Stimulated activated CD8-positive, alpha-beta memory T cell treated with anti-CD3 and anti-CD28 coated beads, Interleukin-7, amount 100 ng/mL, for 24 hours (primary cell): ENCODE measurements at places on chromosomes 1 and 21.

DNA sequence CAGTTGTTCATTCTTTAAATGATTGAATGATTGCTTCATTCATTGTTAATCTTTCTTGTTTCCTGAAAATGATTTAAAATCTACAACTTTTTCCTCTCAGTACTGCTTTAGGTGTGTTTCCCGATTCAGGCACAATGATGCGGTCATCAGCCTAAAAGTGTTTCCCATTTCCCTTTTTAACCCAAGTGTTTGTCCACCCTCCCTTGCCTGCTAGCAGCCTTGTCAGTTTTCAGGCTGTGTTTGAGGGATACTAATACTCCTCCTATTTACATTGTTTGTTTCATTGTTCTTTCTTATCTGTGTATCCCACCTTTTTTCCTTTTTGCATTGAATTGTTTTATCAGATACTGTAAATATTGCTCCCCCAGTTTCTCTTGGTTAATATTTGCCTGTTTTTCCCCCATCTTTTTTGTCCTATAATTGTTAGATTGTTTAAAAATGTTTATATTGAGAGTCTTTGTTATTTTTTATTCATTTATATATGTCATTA is 131.1 kb downstream of the KIAA0319L start:
- no peak for DNase-seq

DNA sequence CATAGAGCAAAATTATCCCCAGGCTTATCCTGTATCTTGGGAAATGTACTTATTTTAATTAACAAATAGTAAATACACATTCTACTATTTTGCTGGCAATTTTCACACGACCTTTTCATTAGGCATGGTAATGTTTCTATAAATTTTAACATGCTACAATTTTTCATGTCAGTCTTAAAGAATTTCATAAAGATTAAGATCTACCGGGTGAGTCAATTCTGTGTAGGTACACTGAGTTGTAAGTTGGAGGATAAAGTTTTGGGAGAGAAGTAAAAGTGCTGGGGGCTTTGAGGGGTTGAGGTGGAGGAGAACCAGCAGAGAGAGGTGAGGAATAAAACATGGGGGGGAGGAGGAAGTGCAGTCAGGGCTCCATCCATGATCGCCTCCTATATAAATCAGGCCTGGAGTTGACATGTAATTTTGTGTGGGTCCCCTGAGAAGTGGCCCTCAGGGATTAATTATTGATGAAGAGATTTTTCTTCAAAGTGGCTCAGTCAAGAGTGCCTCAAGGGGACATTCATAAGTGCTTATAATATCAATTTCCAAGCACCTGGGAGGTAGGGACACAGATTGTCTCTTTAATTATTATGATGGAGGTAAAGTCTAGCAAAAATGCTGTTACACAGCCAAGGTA is 7.2 kb downstream of the DPYD start:
- DNase-seq, result no peak

- no peak for DNase-seq
Measured at GRCh38 chr1:178740924-178741323, 15.9 kb downstream of the RALGPS2 start.

DNA sequence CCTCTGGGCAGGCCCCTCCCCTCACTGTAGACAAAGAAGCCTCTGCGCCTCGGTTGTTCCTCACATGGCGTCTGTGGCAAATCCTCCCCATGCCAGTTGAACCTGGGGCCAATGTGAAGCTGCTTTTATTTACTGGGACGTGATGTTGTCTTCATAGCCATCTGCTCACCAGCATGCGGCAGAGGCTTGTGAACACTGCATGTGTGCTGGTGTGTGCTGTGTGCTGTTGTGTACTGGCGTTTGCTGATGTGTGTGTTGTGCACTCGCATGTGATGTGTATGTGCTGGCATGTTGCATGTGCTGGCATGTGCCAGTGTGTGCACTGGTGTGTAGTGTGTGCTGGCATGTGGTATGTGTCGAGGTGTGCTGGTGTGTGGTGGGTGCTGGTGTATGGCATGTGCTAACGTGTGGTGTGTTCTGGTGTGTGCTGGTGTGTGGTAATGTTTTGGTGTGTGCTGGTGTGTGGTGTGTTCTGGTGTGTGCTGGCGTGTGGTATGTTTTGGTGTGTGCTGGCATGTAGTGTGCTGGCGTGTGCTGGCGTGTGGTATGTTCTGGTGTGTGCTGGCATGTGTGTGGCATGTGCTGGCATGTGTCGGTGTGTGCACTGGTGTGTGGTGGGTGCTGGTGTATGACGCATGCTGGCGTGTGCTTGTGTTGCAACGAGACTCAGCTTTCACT is 37.2 kb upstream of the TRAPPC10 start:
- no peak for DNase-seq

DNA sequence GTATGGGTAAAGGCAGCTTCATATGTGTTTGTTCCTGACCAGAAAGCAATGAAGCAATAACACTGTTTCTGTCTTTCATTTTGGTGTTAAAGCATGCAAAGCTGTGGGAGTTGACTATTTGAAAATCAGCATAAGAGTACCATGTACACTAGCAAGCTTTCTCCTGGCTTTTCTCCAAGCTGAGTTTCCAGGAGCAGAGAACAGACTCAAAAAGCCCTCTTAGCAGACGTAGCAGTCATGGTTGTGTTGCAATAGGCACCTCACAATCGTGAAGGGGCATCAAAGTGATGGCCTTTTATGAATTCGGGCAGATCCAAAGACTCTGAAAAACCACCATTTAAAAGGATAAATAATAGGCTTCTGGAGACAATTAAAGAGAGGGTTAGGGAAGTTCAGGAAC is 159.7 kb downstream of the PTGER3 start:
- no peak for DNase-seq

DNA sequence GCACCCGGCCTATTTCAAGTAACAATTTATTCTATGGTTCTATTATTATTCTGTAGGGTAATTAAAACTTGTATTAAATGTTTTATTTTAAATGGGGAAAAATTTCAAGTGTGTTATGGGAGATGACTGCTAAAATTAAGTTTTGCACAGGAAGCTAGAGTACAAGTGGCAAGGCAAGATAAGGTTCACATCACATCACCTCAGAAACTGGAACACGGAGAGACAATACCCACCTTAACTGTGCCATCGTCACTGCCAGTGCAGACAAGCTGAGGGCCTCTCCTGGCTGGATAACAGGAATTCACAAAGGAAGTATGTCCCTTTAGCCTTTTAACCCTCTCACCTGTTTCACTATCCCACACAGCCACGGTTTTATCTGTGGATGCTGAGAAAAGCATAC is 7.6 kb downstream of the SNRNP40 start:
- no peak for DNase-seq

DNA sequence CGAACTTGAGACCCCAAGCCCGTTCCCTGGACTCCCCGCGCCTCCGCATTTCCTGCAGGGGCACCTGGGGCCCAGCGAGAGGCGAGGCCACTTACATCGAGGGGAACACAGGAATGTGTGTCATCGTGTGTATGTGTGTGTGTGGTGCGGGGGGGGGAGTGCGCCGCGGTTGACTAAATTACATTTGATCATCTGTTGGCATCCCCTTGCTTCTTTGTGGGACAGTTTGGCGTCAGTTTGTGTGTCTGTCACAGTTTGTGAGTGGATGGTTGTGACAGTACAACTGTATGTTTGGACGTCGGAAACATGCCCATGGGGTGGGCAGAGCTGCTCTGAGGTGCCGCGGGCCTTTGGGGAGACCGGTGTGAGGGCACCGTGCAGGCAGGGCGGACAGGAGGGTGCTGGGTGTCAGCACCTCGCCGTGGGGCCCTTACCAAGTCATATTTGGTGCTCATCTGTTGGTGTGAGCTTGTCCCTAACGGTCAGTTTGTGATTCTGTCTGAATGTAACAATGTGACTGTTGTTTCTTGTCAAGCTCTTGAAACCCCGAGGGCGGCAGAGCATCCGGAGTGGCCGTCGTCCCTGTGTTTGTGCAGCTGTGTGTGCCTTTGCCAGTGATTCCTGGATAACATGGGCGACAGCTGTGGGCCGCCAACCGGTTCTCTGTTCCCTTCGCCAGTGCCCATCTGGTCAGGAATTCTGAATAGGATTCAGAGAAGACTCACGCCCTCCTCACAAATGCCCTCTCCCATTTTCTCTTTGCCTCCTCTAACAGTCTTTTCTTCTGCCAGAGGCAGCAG is 899 bp downstream of the OPRD1 start:
- DNase-seq, result no peak

DNA sequence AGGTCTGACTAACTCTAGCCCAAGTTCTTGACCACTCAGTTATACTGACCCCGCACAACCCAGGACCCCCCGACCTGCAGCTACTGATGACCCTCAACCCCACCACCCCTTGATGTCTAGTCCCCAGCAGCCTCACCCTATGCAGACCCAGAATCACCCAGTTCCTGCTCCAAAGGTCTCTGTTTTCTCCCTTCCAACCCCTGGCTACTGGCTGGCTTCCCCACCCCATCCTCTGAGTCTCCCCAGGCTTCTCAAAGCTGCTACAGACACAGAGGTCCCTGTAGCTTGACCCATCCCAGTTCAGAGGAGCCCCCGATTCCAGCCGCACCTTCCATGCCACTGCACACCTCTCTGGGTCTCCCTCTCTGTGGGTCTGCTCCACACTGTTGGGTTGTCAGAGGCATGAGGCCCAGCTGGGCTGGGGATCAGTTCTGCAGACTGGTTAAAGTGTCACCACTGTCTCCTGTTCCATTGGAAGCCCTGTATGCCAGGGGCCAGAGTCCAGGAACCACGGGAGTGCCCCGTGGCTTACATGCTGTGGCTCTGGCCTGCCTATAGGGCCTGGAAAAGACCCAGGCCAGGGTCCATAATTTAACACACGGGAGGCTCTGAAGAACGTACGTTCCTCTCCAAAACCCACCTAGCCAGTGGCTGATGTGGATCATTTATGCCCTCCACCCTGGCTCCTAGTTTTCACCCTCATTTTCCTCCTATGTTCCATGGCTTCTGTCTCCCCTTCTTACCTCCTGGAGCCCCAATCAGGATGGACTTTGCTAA is 497 bp downstream of the PKLR start:
- DNase-seq, result no peak

GRCh38 chr1:170661646-170662411 is 2.1 kb upstream of the PRRX1 start:
- DNase-seq, result no peak

GRCh38 chr1:63975481-63975880 is 201.7 kb downstream of the ROR1 start:
- no peak for DNase-seq

- DNase-seq, result no peak
Measured at GRCh38 chr1:52679498-52679897, 18.6 kb downstream of the COA7 start.

GRCh38 chr1:236800002-236800620 is 5.0 kb downstream of the MTR start:
- DNase-seq, result no peak

GRCh38 chr1:43074244-43074643 is 97.8 kb downstream of the EBNA1BP2 start:
- DNase-seq, result no peak

DNA sequence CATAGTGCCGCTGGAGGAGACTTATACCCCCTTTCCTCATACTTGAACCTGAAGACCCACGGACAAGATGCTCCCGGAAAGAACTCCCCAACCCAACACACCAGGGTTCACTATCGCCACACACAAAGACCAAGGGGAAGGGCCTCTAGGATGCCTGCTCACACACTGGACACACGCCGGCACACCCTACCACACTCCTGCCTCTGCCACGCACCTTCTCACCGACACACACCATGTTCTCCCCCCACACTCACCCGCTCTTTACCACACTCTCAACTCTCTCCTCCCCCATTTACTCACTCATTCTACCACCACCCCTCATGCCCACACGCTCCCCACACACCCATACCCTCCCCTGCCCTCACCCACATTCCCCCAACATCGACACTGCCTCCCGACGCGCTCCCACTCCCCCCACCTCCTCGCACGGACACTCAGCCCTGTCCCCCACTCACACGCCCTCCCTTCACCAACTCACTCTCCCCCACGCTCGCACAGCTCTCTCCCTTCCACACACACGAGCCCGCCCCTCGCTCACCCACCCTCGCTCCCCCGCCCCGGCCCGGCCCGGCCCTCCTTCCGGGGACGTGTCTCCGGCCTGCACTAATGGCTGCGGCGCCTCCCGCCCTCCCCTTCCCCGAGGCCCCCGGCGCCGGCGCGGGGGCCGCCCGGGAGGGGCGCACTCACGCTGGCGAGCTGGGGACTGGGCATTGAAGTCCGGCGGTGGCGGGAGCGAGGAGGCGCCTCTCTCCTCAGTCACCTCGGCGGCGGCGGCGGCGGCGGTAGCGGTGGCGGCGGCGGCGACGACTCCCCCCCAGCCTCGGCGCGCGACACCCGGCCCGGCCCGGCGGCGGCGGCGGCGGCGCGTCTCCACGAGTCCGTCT is 626 bp downstream of the PTP4A2 start:
- peak; percentile 48 for DNase-seq

- no peak for DNase-seq
Measured at GRCh38 chr1:166164995-166165660, 1.7 kb downstream of the FAM78B start.

DNA sequence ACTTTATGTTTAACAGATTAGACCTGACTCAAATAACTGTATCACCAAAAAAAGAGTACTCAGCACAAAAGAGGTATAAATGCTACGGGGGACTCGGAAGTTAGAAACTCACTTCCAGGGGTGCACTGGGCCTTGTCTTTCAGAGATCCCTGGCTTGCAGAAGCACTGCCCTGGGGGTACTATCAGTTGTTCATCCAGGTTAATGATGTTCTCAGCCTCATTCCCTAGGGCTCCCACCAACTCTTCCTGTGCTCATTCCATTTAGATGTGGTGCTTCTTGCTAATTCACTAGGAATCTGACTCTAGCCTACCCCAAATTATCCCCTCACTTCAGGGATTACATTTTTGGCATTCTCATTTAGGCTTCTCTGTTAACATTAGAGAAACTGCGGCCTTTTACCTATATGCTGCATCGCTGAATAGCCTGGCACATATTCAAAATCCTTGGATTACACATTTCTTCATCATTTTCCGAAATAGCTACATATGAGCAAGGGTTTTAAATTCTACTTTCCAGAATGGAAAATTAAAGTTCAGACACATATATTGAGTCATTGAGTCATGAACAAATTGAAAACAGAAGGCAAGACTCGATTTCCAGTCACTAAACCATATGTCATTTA is 338.5 kb downstream of the KCTD3 start:
- no peak for DNase-seq

DNA sequence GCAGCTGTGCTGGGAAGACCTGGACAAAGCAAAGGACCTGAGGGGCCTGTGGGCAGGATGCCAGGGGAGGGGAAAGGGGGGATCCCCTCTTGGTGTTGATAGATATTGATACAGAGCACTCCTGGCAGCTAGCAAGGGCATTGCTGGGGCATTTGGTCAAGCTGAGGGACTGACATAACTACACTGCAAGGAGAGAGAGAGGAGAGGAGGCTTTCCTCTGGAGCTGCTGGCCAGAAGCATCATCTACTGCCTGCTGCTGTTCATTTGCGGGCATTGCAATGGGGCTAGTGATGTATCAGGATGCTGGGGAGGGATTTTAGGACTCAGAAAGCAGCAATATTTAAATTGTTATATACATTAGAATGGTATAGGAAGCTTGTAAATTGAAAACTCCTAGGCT is 142.0 kb downstream of the ZNF648 start:
- no peak for DNase-seq
